ENCODE measurements at places on chromosomes 3 and 15. TPM values are rescaled to one million over a fixed set of nuclear protein-coding genes. Genes with fewer than 3 reads are reported as not detected.

DNA sequence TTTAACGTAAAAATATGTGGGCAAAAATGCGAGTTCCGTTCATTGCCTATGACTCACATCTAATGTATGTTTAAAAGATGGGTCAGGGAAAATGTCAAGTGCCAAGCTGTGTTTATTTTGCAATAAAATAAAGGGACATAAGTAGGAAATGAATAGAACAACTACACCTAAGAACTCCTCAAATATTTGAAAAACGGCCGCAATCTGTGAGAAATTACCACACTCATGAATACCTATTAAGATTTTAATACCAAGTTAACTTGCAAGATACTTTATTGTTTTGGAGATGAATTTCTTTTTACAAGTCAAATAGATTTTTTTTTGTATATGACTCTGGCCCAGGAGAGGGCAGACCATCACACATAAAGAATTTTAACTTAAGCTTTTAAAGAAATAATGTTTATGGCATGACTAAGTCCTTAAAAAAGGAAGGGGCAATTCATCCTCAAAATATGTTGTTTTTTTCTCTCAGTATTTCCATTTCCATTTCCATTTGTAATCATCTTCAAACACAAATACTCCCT lies 152.7 kb downstream of the SUCNR1 start:
- DNase-seq, result no peak

- DNase-seq, result no peak
These were observed 17.0 kb upstream of the ALDH1L1 start for GRCh38 chr3:126197343-126197742.

GRCh38 chr3:46546896-46547440 lies 19.1 kb downstream of the LRRC2 start:
- no peak for DNase-seq

GRCh38 chr3:72161881-72162595 lies 377.1 kb upstream of the PROK2 start:
- no peak for DNase-seq

- DNase-seq, result no peak
These were observed 15.7 kb upstream of the RBP1 start for GRCh38 chr3:139555249-139555648.

- DNase-seq, result no peak
These were observed 208.5 kb downstream of the GABRB3 start for GRCh38 chr15:26564361-26564760.

DNA sequence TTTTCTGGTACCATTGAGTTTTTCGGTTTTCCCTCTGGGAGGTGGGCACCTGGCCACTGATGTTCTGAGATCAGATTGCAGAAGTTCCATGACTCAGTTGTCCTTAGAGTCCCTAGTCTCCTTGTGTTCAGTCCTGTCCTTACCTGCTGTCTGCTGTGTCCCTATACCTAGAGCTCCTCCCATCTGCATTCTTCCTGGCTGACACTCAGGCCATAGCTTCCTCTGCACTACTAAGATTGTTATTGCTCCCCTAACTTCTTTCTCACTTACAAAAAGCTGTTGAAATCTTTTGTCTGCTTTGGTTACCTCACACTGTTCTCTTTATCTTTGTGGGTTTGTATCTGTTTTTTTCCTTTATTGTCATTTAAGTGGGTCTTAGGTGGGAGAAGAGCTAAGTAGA lies 13.2 kb downstream of the USP3 start:
- no peak for DNase-seq

DNA sequence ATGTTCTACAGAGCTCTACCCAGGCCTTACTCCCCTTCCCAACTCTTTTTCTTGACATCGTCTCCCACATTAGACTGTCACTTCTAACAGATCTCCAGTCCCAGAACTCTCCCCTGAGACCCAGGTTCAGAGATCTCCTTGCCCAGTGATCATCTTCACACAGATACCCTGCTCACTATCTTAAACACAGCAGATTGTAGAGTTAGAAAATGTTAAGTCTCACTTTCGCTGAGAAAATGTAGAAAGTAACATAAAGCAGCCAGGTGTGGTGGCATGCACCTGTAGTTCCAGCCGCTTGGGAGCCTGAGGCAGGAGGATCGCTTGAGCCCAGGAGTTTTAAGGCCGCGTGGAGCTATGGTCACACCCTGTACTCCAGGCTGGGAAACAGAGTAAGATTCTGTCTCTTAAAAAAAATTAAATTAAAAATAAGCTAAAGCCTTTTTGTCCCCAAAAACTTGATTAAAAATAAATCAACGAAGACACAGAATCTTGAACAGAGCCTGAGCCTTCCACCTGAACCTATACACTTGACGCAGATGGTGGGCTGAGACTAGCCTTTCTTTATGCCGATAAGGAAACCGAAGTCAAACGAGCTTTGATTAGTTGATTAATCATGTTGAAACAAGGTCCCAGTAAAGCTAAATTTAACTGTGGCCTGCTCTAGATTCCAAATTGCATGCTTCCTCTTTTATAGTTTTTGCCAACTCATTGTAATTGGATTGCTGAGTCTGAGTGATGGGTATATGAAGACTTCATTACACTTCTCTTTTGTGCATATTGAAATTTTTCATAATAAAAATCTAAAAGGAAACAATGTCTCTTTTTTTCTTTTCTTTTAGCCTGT lies 31.3 kb upstream of the BLM start:
- no peak for DNase-seq

DNA sequence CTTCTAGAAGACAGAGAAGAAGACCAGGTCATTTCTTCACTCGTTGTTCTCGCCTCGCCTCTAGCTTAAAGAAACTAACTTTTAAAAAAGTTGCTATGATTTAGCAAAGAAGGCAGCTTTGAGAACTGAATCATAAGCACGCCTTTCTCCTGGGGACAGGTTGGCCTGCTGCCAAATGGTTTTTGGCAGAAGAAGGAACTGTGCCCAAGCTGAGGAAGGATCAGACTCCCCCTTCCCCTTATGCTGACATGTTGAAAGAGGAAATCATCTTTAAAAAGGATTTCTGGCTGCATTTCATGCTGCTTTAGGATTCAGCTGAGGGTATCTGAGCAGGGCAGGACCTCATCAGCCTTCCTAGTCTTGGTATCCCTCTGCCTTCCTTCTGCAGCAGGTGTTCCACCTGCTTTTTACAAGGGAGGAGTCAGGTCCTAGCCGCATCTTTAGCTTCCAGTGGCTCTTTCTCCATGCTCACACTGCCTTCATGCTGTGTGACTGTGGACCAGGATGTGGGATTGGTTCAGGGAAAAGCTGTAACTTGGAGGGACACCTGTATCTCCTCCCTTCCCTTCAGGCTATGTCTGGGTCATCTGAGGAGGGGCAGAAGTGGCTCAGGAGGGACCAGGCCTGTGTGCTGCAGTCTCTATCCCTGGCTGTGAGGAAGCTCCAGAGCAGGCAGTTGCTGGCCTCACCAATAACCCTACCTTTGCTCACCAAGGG lies 34.1 kb upstream of the HACD2 start:
- DNase-seq, result no peak

DNA sequence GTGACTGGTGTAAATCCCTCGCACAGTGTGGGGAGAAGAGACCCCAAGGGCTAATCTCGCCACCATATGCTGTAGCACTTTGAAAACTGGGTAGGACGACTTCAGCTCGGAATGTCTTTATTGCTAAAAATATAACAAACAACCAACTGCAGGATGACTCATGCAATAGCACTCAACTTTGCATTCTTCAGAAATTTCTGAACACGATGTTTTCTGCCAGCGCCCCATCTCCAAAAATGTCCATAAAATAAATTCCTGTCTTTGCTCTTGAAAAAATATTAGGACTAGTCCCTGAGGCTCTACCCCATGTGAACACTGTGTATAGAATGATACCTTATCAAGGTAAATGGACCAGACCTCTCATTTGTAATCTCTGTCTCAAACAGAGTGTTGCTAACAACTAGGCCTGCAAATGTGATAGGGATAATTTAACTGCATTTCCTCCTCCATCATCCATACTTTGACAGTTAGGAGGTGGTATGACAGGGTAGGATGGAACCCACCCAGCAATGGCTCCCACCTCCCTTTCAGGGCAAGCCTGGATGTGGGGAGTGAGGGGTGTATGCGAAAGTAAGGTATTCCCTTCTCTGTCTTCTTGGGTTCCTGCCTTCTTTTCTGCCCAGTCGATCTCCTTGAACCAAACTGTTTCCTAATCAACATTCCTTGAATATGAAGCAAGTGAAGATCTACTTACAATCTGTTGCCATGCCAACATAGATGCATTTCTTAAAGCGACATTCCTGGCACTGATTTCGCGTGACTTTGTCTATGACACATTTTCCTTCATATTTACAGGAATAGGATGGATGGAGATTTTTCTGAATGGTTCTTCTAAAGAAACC lies 201.1 kb downstream of the NR1D2 start:
- DNase-seq, result no peak

- no peak for DNase-seq
These were observed 31.3 kb downstream of the DNASE1L3 start for GRCh38 chr3:58179235-58180098.

DNA sequence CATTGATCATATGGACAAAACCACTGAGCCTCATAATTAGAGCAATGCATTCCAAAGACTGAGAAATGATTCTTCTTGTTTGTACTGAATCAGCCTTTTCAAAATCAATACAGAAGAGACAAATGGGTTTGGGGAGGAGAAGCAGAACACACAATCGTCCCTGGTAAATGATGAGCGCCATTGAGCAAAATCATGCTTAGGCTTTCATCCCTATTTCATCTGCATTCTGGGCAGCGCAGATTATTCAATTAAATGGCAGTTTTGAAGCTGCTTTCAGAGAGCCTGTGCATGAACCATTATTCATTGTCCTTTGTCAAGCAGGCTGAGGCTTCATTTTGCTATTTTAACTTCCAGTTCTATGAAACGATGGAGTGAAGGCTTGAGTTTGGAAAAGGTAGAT lies 371.9 kb downstream of the CACNA2D3 start:
- DNase-seq, result no peak

GRCh38 chr3:197003461-197004385 lies 25.9 kb downstream of the MELTF start:
- DNase-seq, result no peak

DNA sequence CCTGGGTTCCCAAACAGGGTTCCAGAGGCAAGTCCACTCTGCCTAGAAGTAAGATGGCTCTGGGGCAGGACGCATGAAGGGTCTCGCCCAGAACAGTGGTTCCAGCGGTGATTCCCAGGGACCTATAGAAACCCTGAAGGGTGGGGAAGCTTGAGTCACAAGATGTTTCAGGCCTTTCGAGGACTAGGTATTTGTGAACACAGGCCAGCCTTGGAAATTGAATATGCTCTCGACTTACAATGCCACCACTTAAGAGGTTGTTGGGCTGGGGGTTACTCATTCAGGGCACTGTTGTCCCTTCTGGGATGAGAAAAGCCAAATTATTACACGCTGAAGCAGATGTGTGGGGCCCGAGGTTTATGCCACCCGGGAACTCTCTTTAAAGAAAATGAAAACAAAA lies 152.0 kb downstream of the TJP1 start:
- no peak for DNase-seq

- no peak for DNase-seq
These were observed 11.0 kb upstream of the ADCY5 start for GRCh38 chr3:123459862-123460261.

- no peak for DNase-seq
These were observed 561.2 kb upstream of the ALCAM start for GRCh38 chr3:104805508-104805907.

DNA sequence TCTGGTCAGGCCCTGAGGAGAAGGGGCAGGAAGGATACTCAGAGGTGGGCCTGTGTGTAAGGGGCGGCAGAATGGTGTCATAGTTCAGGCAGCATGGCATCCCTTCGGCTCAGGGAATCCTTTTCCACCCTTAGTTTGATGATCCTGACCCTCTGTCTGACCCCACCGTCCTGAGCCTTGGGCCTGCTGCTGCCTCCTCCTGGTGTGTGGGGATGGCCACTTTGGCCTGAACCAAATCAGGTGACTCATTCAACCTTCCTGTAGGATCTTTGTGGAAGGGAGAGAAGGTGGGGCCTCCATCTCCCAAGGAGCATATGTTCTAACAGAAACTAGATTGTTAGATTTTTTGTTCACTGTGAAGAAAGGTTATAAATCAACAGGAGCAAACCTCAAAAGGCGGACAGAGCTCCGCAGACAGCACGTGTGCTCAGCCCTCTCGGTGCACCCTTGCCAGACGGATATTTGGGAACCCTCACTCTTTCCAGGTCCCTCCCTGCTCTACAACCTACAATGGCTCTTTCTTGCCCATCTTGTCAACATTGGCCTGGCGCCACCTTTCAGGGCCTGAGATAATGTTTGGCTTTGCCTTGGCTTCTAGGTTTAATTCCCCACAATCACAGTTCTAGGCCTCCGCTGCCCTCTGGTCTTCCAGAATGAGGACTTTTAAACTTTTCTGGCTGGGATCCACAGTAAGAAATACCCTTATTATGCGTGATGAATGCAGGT lies 21.7 kb downstream of the THSD4 start:
- DNase-seq, result no peak

GRCh38 chr15:74228723-74229081 lies 7.4 kb upstream of the CCDC33 start:
- DNase-seq, result no peak

MKRN3 gene
- polyA plus RNA-seq, result 0.26 TPM

TRAT1 gene
- polyA plus RNA-seq, result 0.22 TPM

SEC61A1 gene
- polyA plus RNA-seq, result 160 TPM

CD80 gene
- not detected for polyA plus RNA-seq

RBM6 gene
- 98.8 TPM for polyA plus RNA-seq

AVEN gene
- polyA plus RNA-seq, result 14.3 TPM

KNG1 gene
- polyA plus RNA-seq, result 149 TPM
